ENCODE measurements at places on chromosomes 3 and 15. TPM values are rescaled to one million over a fixed set of nuclear protein-coding genes. Genes with fewer than 3 reads are reported as not detected.

- DNase-seq = no peak
- no peaks in the 10 kb centered on the region for H3K36me3 ChIP-seq
- no peak overlapping the region for H3K4me3 ChIP-seq
- H3K4me1 ChIP-seq = no peaks in the 10 kb centered on the region
- no peaks in the 10 kb centered on the region for H3K27me3 ChIP-seq
Observed at GRCh38 chr15:78767331-78767951, 43.8 kb downstream of the ADAMTS7 start.

DNA sequence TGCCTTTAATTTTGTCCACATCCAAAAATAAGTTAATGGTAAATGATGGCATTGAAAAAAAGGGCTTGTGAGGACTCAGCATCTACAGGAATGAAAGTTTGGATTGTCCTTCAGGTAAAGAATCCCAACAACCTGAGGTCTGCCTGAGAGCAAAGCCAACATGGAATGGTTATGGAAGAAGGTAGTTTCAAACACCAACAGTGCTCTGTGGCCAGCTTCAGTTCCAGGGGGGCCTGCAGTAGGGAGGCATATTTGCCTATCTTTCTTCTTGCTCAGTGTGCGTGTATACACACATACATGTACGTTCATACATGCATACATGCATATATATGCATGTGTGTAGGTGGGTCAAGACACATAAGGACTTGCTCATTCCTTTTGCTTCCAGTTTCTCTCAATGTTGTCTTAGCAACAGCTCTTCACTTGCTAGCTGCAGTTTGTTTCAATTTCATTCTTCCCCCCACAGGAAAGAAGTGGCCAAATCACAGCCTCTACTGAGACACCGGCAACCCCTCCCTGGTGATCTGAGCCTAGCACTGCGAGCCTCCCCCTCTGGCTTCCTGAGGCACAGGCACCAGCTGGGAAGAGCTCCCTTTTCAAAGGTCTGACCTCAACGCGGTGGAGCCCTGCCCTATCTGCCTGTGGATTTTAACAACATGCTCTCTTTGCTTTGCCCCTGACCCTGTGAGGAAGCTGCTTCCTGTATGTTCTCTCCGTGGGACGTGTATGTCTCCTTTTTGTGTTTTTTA lies 146.2 kb downstream of the KLF13 start:
- H3K36me3 ChIP-seq = no peaks in the 10 kb centered on the region
- H3K27ac ChIP-seq = no peak overlapping the region
- H3K27me3 ChIP-seq = no peaks in the 10 kb centered on the region
- H3K4me1 ChIP-seq = no peaks in the 10 kb centered on the region
- DNase-seq = no peak

GRCh38 chr3:160929595-160929994 lies 173.6 kb downstream of the PPM1L start:
- no peaks in the 10 kb centered on the region for H3K4me1 ChIP-seq
- no peak for DNase-seq
- no peak overlapping the region for H3K27ac ChIP-seq
- H3K27me3 ChIP-seq = no peaks in the 10 kb centered on the region
- H3K4me3 ChIP-seq = no peak overlapping the region

DNA sequence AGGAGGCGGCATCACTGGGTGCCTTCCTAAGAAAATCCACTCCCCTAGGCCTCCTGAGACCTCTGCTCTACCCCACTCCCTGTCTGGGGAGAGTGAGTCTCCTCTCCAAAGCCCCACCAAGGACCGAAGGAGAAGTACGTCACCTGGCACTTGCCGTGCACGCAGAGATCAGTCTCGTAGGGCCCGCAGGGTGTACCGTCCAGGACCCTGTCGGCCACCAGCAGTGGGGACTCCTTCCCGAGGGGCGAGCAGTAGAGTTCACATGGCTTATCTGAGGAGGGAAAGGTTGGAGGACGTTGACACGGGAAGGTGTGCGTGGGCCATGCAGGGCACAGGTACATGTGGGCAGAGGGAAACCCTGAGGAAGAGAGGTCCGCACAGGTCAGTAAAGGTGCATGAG lies 232.9 kb downstream of the ADAMTS17 start:
- H3K4me1 ChIP-seq = no peaks in the 10 kb centered on the region
- DNase-seq = no peak
- H3K4me3 ChIP-seq = no peak overlapping the region
- H3K27ac ChIP-seq = no peak overlapping the region
- no peaks in the 10 kb centered on the region for H3K36me3 ChIP-seq

- H3K4me3 ChIP-seq = no peak overlapping the region
- no peaks in the 10 kb centered on the region for H3K27me3 ChIP-seq
- DNase-seq = no peak
- no peaks in the 10 kb centered on the region for H3K4me1 ChIP-seq
- H3K27ac ChIP-seq = no peak overlapping the region
- no peaks in the 10 kb centered on the region for H3K36me3 ChIP-seq
Observed at GRCh38 chr3:54733106-54734006, 194.5 kb downstream of the LRTM1 start.

SAMMSON gene
- total RNA-seq = 0.98 TPM

SCN11A gene
- total RNA-seq = 0.33 TPM

- no peak overlapping the region for H3K27ac ChIP-seq
- H3K27me3 ChIP-seq = no peaks in the 10 kb centered on the region
- no peaks in the 10 kb centered on the region for H3K4me1 ChIP-seq
- DNase-seq = no peak
- H3K36me3 ChIP-seq = peaks cover 12% of the 10 kb centered on the region
Observed at GRCh38 chr3:37015642-37016041, 22.3 kb downstream of the MLH1 start.

DNA sequence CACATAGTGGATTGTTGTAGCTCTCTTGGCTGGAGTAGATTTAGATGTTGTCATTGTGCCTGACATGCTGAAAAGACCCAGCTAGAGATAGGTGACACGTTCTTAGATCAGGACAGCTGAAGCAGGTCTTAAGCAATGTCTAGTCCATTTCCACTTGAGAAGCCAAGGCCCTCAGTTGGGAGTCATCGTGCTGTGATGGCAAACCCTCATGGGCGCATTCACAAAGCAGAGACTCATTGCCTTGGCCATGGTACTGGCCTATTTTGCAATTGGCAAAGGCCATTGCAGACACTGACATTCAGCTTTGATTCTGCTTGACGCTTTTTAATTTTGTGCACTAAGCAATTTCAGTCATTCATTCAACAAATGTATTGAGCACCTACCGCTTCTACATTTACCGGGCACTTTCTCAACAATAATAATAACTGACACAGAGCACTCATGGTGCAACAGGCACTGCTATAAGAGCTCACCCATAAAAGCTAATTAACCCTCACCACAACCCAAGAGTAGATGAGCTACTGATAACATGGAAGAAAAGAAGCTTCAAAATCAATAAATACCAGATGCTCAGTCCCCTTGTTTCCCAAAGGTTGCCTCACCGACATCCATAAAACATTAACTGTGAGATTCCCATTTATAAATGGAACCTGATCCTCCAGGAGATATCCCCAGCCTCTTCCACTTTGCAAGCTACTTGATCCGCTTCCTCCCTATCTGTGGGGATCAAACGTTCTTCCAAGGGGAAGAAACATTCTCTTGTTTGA lies 200.1 kb downstream of the TLE3 start:
- no peak for DNase-seq
- no peak overlapping the region for H3K4me3 ChIP-seq
- H3K27me3 ChIP-seq = peaks cover 6% of the 10 kb centered on the region
- H3K36me3 ChIP-seq = no peaks in the 10 kb centered on the region
- H3K4me1 ChIP-seq = no peaks in the 10 kb centered on the region
- H3K27ac ChIP-seq = no peak overlapping the region

GOLGA6L4 gene
- total RNA-seq = 5.3 TPM

DNA sequence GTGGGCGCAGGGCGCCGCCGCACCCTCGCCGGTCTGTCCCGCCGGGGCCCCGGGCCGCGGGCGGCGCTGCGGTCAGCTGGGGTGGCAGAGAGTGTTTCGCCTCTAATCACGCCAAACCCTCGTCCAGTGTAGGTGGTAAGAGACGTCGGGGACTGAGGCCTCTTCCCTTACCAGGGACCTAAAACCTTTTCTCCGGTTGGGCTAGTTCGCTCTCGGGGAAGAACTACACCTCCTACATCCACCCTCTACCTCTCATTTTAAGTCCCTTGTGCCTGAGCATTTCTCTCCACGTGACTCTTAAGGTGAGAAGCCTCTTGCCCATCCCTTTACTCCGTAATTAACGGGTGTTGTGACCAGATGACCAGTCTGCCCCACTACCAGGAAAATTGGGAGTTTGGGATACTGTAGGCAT lies 520 bp downstream of the TMEM42 start:
- DNase-seq = no peak
- H3K4me1 ChIP-seq = peaks cover 7% of the 10 kb centered on the region
- no peaks in the 10 kb centered on the region for H3K27me3 ChIP-seq
- peak overlapping the region; percentile 96 for H3K27ac ChIP-seq
- no peaks in the 10 kb centered on the region for H3K36me3 ChIP-seq

- no peak overlapping the region for H3K27ac ChIP-seq
- no peak overlapping the region for H3K4me3 ChIP-seq
- no peaks in the 10 kb centered on the region for H3K27me3 ChIP-seq
- H3K4me1 ChIP-seq = no peaks in the 10 kb centered on the region
- H3K36me3 ChIP-seq = no peaks in the 10 kb centered on the region
- no peak for DNase-seq
Observed at GRCh38 chr3:38125305-38126120, 11.4 kb downstream of the ACAA1 start.

SLC6A1 gene
- total RNA-seq = 0.29 TPM

DNA sequence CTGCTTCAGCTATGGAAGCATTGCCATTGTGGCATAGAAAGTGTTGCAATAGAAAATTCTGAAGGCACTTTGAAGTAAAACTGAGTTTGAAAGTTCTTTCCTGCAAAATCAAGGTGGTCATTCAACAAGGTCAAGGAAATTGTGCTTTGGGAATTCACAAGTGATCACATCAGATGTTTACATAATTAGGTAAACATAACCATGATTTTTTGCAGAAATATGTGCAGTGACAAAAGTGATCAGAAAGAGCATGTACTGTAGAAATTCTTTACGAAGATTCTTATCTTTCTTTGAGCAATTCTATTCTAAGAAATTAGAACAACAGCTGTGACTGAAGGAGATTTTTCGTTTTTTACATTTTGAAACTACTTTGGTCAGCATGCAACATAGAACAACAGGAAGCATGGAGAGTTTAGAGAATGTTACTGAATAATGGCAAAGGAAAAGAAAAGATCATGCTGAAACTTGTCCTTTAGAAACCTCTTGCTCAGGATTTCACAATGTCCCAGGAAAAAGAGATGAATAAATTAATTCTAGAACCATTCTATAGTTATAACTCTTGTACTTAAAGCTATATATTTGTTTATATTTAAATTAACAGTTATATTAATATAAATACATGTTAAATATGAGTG lies 643.4 kb upstream of the ARPP21 start:
- no peak overlapping the region for H3K27ac ChIP-seq
- H3K36me3 ChIP-seq = no peaks in the 10 kb centered on the region
- no peak overlapping the region for H3K4me3 ChIP-seq
- H3K4me1 ChIP-seq = no peaks in the 10 kb centered on the region
- DNase-seq = no peak

GAP43 gene
- 0.16 TPM for total RNA-seq

PIERCE2 gene
- 4.3 TPM for total RNA-seq

SV2B gene
- total RNA-seq = 2.2 TPM

DNA sequence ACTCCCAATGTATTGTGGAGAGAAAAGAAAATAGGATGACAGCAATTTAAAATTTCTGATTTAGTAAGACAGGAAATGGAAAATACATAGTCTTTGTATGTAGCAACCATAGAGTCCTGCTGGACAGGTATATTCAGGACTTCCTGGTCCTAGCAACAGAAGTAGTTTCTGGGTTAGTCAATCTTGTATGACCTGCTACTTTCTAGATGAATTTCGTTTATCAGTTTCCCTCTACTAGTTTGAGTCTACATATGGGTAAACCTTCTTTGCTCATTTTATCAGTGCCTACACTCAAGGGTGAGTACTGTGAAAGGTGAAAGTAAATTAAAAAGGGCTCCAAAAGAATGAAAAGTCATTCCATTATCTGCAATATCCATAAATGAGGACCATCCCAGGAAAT lies 309.8 kb downstream of the UNC13C start:
- no peaks in the 10 kb centered on the region for H3K27me3 ChIP-seq
- no peaks in the 10 kb centered on the region for H3K4me1 ChIP-seq
- no peak overlapping the region for H3K4me3 ChIP-seq
- H3K27ac ChIP-seq = no peak overlapping the region
- H3K36me3 ChIP-seq = no peaks in the 10 kb centered on the region

SEMA7A gene
- total RNA-seq = 0.88 TPM

GRCh38 chr15:45549541-45550220 lies 27.1 kb upstream of the SLC30A4 start:
- DNase-seq = no peak
- no peaks in the 10 kb centered on the region for H3K36me3 ChIP-seq
- no peaks in the 10 kb centered on the region for H3K27me3 ChIP-seq
- no peaks in the 10 kb centered on the region for H3K4me1 ChIP-seq

CHAC1 gene
- total RNA-seq = 2.9 TPM

DNA sequence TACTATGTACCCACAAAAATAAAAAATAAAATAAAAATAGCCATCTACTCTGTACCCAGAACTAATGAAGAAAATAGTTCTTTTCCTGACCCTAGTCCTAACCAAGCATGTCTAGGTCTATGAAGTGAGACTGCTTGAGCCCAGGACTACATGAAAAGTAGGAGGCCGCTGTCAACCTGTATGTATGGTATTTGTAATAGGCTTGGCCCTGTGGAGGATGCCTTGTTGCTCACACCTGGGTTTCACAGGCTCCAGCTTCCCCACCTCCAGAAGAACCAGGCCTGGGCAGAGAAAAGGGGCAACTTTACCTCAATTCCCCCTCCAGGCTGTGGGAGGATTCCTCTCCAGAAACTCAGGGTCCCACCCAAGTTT lies 6.8 kb upstream of the PKM start:
- H3K27ac ChIP-seq = peak overlapping the region; percentile 80
- no peak for DNase-seq
- no peak overlapping the region for H3K4me3 ChIP-seq
- H3K36me3 ChIP-seq = no peaks in the 10 kb centered on the region
- H3K4me1 ChIP-seq = no peaks in the 10 kb centered on the region
- H3K27me3 ChIP-seq = no peaks in the 10 kb centered on the region

DNA sequence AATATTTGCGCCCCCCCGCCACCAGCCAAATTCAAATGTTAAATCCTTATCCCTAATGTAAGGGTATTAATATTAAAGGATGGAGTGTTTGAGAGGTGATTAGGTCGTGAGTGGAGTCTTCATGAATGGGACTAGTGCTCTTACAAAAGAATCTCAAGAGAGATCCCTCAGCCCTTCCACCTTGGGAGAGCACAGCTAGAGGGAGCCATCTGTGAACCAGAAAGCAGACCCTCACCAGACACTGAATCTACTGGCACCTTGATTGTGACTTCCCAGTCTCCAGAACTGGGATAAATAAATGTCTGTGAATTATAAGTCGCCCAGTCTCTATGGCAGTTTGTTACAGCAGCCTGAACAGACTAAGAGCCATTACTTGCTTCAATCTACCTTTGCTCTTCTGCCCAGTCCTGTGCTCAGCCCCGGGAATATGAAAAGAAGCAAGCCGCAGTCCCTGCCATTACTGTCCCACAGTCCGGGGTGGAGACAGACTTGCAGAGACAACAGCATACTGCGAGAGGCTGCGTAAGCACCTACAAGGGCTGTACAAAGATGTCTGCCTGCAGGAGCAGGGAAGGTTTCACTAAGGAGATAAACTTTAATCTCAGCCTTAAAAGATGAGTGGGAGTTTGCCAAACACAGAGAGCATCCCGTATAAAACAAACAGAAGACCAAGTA lies 110.7 kb upstream of the TMCO5A start:
- no peaks in the 10 kb centered on the region for H3K36me3 ChIP-seq
- no peak for DNase-seq
- no peak overlapping the region for H3K4me3 ChIP-seq
- H3K4me1 ChIP-seq = no peaks in the 10 kb centered on the region
- H3K27ac ChIP-seq = no peak overlapping the region

MEGF11 gene
- total RNA-seq = not detected
